ENCODE measurements at places on chromosomes 12 and 14. TPM values are rescaled to one million over a fixed set of nuclear protein-coding genes. Genes with fewer than 3 reads are reported as not detected.

SLC16A7 gene
- total RNA-seq = 47.9 TPM

SERPINA1 gene
- 13.9 TPM for total RNA-seq

- H3K27ac ChIP-seq = peak overlapping the region; percentile 59
- H3K36me3 ChIP-seq = no peaks in the 10 kb centered on the region
- peaks cover 57% of the 10 kb centered on the region for H3K4me1 ChIP-seq
- H3K4me3 ChIP-seq = peak overlapping the region; percentile 17
- no peak for DNase-seq
- no peaks in the 10 kb centered on the region for H3K27me3 ChIP-seq
Measured at GRCh38 chr12:851913-852312, 97.6 kb downstream of the RAD52 start.

GRCh38 chr14:103109535-103110441 lies 13.5 kb upstream of the TNFAIP2 start:
- no peak overlapping the region for H3K27ac ChIP-seq
- H3K4me1 ChIP-seq = no peaks in the 10 kb centered on the region
- H3K36me3 ChIP-seq = no peaks in the 10 kb centered on the region
- no peaks in the 10 kb centered on the region for H3K27me3 ChIP-seq
- H3K4me3 ChIP-seq = no peak overlapping the region

- H3K4me1 ChIP-seq = no peaks in the 10 kb centered on the region
- H3K4me3 ChIP-seq = no peak overlapping the region
- H3K27ac ChIP-seq = no peak overlapping the region
Measured at GRCh38 chr12:52395761-52396434, 10.2 kb downstream of the KRT82 start.

DNA sequence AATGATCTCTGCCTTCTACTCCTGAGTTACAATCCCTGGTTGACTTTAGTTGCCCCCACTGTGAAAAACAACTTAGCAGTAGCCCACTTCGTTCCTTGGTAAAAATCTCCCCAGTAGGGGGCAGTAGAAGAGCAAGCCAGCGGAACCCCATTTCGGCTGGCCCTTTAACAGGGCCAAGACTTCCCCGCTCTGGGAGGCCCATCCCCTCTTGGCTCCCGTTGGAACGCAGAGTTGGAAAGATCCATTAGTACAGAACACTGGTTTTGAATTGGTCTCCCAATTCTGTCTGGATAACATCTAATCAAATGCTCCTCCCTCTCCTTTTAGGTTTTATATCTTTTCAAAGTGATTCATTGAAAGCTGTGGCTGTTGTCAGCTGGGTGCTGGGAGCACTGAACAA lies 1133.3 kb downstream of the BCL11B start:
- no peaks in the 10 kb centered on the region for H3K4me1 ChIP-seq
- DNase-seq = no peak
- H3K4me3 ChIP-seq = no peak overlapping the region
- no peak overlapping the region for H3K27ac ChIP-seq
- no peaks in the 10 kb centered on the region for H3K36me3 ChIP-seq

GRCh38 chr12:62933602-62934238 lies 1.2 kb downstream of the PPM1H start:
- no peak overlapping the region for H3K27ac ChIP-seq
- no peaks in the 10 kb centered on the region for H3K36me3 ChIP-seq
- H3K4me3 ChIP-seq = peak overlapping the region; percentile 70
- DNase-seq = no peak

DNA sequence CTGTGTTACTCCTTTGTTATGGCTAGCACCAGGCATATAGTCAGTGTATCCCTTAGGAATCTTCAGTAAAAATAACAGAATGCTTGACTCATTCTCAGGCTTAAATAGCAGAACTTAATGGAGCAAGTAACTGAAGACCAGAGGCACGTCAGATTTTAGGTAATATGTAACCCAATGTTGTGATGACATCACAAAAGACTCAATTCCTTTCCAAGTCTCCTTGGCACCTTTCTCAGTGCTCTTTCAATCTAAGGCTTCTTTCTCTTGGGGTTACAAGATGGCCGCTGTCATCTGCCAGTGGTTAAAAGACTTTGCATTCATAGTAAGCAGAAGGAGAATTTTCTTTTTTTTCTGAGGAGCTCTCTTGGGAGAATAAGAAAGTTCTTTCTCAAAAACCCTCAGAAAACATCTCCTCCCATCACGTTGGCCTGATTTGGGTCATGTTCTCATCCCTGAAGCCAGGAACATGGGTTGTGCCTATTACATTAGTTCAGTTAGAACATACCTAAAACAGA lies 33.4 kb upstream of the DCN start:
- no peaks in the 10 kb centered on the region for H3K27me3 ChIP-seq
- H3K4me1 ChIP-seq = no peaks in the 10 kb centered on the region
- peak overlapping the region; percentile 52 for H3K27ac ChIP-seq
- no peaks in the 10 kb centered on the region for H3K36me3 ChIP-seq
- H3K4me3 ChIP-seq = no peak overlapping the region
